ENCODE measurements at places on chromosomes 1 and 21.

DNA sequence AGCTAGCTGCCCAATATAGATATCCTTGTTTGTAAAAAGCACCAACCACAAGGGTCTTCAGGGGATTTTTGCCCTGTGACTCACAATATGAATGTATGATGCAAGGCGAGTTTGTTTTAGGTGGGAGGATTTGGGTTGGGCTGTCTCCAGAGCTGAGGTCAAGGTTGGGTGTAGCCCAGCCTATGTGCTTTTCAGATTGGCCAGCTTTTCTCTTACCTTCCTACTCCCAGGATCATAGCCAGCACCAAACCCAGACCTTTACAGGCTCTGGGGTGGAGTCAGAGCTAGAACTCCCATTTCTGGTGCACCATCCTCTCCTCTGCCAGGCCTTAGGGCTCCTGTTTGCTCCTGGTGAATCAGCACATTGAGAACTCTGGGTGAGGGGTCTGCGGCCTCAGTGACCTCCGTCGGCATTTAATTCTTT, 55.6 kb upstream of the GCLM start:
- DNase-seq = no peak

DNA sequence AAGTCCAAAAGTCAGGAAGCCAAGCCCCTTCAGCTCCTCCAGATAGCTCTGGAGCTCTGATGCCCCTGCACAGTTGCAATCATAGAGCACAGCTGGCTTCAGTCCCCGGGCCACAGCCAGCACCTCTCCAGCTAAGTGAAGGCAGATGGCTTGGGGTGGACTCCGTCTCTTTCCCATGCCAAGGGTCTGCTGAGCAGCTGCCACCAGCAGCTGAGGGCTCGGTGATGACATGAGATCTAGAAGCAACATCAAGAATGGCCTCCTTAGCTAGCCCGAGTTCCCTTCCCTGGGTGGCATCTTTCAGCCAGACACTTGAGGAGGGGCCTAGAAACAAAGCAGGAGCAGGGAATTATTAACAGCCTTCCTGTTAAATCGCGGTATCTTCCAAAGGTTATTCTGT, 973 bp downstream of the C1orf74 start:
- DNase-seq = no peak

DNA sequence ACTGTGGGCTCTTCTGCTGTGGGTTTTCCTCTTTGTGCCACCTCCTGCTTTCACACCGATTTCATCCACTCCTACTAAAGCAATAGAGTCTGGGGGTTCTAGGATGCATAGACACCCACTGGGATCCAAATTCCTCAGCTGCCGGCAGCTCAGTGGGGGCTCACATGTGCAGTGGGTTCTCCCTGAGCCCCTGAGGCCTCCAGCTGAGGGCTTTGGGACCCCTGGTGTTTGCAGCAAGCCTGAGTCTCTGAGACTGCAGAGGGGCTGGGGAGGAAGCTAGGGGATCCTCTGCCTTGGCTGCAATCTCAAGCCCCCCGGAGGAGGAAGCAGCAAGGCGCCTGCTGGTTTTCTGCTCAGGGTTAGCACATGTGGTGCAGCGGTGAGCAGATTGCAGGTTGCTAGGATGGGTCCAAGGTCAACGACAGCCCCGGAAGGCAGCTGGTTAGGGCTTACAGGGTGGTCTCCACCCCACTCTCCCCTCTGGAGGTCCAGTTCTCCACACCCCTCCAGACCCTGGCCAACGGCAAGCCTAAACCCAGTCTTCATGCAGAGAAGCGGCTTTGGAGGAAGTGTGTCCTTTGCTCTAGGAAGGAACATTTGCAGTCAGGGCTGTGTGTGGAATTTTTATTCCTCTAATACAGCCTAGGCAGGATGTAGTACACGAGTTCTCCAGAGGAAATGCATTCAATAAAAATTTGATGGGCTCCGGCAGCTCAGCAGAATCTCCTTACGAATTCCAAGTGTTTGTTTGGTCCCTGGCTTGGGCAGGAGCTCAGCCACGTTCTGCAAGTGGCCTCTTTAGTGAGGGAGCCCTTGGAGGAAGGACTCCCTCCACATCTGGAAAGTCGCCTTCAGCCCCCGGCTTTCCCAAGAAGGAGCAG, 269.1 kb upstream of the VAMP3 start:
- DNase-seq = no peak

- DNase-seq = no peak
Measured at GRCh38 chr1:40595623-40596022, 64.2 kb downstream of the ZNF684 start.

DNA sequence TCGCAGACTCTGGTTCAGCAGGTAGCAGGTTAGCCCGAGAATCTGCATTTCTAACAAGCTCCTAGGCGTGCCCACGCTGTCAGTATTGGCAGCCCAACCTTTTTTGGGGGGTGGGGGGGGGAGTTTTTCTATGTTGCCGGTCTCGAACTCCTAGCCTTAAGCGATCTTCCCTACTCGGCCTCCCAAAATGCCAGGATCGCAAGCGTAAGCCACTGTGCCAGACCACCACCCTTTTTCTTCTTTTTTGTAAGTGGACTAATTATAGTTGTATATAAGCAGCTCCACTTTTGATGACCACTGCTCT, 480 bp upstream of the MIS18A start:
- DNase-seq = no peak

DNA sequence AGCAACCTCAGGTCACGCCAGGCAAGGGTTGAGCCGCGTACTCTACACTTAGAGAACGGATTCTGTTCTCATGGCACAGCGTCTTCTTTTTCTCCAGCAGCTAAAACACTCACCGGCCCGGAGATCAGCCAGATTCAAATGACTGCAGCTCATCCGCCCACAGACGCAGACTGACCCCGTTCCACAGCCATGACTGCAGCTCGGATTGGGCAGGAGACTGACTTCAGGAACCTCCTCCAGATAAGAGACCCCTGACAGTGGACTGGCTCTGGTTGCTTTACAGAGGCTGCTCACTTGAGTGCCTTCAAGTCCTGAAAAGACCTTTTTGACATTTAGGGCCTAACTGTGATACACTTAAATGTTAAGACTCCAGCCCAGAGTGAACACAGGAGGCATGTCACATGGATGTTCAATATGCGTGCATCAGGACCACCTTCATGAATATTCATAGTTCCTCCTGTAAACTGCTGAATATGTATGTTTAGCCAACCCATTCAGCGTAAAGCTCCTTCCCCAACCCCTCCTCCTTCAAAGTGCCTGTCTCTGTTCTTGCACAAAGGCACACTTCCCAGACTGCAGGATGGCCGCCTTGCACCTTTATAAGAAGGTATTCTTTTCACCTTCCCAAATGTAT, 42.6 kb downstream of the BACE2 start:
- no peak for DNase-seq

- peak; percentile 19 for DNase-seq
Measured at GRCh38 chr1:171898941-171899340, 57.6 kb downstream of the DNM3 start.

DNA sequence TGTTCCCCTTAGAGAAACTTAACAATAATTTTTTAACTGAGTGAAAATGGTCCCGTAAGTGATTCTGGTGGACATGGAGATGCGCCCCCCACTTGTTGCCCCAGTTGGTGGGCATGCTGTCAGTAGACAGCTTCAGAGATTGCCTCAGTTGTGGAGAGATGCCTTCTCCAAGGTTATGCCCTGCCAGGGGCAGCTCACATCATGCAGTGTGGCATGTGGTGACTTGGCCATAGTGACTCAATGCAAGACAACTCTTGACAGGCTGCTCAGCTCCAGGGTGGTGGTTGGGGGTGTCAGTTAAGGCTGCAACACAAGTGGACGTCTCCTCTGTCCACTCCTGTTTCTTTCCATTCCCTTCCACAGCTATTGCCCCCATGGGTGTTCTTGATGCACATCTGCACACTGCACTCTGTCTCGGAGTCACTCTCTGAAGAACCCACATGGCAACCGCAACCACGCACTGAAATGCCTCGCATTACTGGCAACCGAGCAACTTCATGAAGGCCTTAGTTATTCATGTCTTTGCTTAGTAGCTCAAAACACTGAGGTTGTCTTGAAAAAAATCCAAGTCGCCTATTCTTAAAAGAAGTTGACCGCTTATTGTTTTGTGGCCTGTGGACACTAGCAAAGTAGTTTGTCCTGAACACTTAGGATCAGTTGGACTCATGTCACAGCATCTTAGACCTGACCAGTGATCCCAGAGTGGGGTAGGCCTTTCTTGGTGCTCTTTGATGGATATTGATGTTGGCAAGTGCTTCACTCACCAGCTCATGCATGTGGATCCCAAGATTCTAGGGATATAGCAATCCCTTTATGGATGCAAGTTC, 54.8 kb upstream of the USP1 start:
- DNase-seq = no peak

DNA sequence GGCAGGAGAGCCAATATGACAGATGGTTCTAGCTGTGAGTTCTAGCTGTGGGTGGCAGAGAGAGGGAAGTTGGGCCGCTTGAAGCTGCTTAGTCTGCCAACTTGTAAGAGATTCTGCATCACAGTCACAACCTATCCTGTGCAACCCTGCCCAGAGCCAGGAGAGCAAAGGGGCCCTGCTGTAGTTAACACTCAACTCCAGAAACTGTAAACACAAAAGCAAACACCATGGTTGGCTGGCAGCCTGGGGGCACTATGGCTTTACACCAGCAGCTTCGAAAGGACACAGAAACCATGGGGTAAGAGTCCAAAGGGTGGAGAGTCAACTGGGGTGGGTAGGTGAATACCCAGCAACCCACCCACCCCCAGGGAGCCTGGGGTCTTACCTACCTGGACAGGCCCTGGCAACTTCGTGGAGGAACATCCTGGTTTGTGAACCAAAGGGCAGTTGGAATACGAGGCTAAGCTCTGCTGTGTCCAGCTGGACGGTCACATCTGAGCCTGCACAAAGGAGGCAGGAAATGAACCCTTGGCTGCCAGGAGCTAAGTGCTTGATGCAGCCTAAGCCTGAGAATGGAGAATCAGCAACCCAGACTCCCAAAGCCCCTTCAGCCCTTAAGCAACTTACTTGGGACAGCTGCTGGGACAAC, 6.4 kb downstream of the INPP5B start:
- peak; percentile 78 for DNase-seq

- DNase-seq = no peak
Measured at GRCh38 chr1:88610687-88611086, 73.4 kb upstream of the PKN2 start.

GRCh38 chr1:109705411-109705810, 6.6 kb upstream of the GSTM5 start:
- no peak for DNase-seq

GRCh38 chr1:20095564-20096434, 23.5 kb downstream of the PLA2G2D start:
- DNase-seq = no peak

DNA sequence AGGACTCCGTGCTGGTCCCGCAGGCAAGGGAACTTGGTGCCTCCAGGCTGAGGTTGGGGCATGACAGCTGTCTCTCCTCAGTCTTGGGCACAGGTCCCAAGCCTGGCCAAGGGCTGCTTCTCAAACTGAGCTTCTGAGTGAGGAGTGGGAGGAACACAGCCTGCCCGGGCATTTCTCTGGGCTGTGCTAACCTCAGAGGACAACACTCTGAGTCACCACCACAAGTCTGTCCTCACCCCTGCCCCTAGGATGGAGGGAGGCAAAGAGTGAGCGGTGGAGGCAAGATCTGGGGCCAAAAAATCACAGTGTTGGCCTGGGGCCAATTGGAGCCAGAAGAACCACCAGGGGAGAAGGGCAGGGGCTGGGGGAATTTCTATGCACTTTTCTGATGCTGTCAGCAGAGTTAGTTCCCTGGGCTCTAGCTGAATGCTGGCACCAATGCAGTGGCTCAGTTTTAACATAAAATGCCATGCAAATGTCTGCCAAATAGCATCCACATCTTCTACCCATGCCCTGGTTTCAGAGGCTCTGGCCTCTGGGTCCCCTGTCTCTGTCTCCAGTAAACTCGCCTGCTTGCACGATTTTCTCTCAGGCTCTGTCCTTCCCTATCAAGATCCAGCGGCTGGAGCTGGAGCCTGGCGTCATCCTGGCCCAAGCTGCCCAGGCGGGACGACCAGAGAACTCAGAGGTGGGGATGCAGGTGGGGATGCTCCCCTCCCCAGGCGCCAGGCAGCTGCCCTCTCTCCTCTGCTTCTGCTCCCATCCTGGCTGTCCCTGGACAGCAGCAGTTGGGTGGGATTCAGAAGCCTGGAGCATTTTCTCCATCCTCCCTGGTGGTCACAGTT, 11.0 kb upstream of the CDK18 start:
- no peak for DNase-seq

DNA sequence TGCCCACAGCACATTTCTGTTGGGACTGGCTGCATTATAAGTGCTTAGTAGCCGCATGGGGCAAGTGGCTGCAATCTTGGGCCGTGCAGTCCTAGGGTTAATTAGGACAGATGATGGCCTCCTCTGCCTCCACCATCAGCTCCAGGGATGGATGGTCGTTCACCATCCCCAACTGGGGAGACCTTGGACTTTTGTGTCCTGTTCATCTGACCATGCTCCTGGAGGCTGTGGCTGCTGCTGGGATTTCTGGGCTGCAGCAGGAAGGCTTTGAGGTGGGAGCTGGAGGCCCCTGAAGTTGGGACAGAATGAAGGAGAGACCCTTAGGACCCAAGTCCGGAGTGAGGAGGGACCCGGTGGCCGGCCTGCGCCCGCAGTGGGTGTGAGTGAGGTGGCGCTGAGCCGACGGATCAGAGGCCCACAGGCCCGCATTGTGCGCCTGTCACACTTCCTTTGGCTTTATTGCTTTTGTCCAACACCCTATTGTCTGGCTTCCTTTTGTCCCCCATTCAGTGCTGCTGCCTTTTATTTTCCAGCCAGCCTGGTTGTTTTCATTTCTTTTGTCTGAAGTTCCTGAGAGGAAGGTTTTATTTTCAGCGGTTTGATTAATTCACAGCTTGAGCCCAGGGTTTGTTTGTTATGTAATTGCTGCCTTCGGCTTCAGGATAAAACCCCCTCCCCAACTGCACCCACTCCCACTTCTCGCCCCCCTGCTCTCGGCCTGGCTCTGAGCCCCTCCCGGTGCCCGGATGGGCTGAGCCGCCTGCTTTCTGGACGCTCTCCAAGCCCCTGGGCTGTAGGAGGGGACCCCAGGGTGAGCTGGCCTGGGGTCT, 35.6 kb downstream of the SOX13 start:
- DNase-seq = peak; percentile 74

GRCh38 chr1:26084091-26084561, 16.7 kb upstream of the TRIM63 start:
- DNase-seq = no peak

DNA sequence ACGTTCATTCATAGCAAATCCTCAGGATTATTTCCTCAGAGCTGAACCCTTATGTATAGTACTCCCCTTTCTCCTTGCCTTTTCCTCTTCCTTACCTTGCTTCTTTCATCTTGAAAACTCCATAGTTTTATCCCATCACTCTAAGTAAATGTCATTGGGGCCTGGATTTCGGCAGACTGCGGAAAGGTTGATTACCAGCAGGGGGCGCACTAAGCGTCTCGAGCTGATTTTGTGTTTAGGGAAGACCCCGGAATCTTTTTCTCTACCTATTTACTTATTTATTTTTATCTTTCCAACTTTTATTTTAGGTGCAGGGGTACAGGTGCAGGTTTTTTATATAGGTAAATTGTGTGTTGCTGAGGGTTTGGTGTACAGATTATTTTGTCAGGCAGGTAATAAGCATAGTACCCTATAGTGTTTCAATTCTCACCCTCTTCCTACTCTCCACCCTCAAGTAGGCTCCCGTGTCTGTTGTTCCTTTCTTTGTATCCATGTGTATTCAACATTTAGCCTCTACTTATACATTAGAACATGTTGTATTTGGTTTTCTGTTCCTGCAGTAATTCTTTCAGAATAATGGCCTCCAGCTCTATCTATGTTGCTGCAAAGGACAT, 11.4 kb upstream of the MTARC1 start:
- no peak for DNase-seq

Measured in NCI-H2081 treated with DMSO at 0.1 percent for 48 hours (cell line).